Stimulated activated CD8-positive, alpha-beta memory T cell treated with anti-CD3 and anti-CD28 coated beads, Interleukin-2, amount 100 ng/mL, for 1 hour (primary cell): ENCODE measurements at places on chromosomes 16 and 17.

DNA sequence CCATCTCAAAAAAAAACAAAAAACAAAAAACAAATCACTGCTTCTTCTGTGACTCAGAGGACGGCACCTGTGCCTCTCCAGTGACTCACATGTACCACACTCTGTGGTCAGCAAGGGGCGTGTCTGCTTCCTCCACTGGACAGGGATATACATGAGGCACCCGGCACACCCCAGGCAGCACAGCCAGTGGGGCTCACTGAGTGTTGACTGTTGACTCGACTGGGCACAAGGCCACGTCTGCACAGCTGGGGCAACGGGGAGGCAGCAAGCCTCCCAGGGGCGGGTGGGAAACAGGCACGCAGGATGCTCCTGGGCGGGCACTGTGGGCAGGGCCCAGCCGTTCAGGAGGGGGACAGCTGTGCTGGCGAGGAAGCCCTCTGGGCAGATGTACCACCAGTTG, 64.1 kb downstream of the TIMM22 start:
- DNase-seq = no peak

DNA sequence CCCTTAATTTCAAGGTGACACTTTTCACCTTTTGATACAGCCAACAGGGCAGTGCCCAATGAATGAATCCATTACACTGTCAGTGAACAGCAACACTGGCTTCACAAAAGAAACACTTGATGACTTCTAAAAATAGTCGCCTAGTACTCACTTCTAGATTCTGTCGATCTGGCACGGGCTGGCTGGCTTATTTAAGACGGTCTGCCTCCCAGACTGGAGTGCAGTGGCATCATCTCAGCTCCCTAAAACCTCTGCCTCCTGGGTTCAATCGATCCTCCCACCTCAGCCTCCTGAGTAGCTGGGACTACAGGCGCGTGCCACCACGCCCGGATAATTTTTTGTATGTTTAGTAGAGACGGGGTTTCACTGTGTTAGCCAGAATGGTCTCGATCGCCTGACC, 1.9 kb downstream of the NDUFAB1 start:
- no peak for DNase-seq

- no peak for DNase-seq
Observed at GRCh38 chr17:56777859-56778258, 55.9 kb downstream of the C17orf67 start.

DNA sequence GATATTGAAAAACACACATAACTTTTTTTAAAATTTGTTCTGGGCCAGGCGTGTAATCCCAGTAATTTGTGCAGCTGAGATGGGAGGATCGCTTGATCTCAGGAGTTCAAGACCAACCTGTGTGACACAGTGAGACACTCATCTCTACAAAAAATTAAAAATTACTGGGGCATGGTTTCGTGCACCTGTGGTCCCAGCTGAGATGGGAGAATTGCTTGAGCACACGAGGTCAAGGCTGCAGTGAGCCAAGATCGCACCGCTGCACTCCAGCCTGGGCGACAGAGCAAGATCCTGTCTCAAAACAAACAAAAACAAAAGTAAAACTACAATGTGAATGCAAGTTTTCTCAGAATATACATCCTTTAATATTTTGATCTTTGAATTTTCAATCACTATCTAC, 15.1 kb downstream of the C16orf54 start:
- DNase-seq = no peak

DNA sequence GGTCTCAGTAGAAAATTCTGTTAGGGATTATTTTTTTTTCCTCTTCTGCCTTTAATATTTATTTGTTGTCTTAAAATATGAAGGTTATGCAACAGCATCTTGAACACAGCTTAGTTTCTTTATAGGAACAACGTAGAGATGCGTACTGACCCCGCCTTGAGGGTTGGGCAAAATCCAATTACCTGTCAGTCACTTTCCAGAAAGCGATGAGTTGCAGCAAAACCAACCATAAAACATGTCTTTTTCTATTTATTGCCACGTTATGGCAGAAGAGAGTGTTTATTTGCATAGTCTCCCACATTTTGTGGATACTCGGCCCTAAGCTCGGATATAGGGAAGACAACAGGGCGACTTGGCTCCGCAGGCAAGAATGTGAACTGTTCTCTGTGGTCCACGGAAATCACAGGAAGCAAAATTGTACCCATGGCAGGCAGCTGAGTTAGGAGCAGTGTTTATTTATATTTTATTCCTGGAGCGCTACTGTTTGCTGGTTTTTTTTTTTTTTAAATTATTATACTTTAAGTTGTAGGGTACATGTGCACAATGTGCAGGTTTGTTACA, 44.3 kb upstream of the CACNG5 start:
- DNase-seq = no peak

DNA sequence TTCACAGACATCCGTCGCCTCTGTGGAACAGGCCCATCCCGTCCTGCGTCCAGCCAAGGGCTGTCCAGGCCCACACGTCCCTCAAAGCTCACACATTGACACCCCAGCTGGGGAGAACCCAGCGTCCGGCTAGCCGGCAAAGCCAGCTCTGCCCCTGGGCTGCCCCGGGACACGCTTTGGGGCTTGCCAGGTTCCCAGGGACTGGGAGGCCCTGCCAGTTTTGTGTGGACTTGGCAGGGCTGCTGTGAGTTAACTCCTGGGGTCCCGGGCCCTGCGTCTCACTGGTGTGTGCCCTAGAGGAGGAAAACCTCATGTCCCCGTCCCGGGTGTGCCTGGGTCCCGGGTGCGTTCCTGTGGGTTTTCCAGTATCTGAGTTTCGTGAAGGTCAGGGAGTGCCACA, 6.3 kb downstream of the SOX8 start:
- DNase-seq = no peak

DNA sequence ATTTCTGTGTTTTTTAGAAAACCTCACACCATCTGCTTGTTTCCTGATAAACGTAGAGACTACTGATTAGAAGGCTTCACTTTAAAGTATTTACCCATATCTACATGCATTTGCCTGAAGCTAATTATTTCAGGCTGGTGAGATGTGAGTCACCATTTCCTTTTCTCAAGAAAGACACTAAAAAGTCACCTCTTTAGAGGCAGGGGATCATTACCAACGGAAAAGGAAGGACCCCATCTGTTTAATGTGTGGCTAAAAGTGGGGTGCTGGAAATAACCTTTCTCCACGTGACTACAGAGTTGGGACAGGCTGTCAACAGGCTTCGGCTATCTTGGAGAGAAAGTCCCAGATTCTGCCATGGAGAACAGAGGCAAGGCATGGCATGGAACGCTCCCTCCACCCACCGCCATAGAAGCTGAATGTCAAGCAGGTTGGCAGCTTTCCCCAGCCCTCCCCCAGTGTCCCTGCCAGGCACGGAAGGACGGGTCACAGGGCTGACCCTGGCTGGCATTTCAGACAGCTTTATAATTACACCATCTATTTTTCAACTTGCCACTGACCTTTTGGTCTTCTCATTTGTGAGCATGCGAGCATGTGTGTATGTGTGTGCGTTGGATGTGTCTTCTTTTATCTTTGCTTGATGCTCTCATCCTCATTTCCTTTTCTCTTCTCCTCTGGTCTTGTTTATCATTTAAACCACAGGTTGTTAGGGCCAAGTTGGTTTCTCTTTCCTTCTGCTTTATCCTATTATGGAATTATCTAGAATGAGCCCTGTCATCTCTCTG, 157.0 kb downstream of the CPPED1 start:
- no peak for DNase-seq

GRCh38 chr17:62933501-62934385, 32.3 kb upstream of the TANC2 start:
- no peak for DNase-seq

DNA sequence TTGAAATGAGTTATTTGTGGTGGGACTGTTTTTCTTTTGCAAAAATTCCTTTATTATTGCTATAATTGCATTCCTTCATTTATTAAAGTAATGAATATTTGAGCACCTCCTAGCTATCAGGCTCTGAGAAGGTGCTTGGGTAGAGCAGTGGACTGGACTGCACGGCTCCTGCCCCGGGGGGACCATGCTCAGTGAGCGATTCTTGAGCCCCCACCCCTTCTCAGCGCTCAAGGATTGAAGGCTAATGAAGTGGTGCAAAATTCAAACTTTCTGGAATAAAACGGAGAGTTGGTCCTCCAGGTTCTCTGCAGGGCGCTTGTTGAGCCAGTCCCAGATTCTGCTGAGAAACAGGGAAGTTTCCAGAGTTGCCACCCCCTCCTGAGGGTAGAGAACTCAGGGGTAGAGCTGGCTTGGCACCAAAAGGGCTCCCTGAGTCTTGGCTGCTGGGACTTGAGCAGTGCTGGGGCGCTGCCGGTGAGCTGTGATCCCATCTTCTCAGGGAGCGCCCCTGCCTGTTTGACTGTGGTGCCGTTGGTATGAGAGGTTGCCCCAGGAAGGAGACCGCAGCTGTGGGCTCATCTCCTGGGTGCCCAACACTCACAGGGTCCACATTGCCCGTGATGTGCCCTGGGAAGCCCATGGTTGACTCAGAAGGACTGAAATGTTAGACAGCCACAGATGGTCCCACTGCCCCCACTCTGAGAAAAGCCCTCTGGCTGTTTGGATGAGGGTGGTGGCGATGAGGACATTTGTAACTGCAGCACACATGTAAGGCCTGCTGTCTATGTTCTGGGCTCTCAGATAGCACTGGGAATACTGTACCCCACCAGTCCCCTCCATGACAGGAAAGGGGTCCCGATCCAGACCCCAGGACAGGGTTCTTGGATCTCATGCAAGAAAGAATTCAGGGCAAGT, 20.0 kb downstream of the KSR1 start:
- DNase-seq = no peak

- no peak for DNase-seq
Observed at GRCh38 chr17:31488264-31488981, 96.9 kb downstream of the RAB11FIP4 start.

DNA sequence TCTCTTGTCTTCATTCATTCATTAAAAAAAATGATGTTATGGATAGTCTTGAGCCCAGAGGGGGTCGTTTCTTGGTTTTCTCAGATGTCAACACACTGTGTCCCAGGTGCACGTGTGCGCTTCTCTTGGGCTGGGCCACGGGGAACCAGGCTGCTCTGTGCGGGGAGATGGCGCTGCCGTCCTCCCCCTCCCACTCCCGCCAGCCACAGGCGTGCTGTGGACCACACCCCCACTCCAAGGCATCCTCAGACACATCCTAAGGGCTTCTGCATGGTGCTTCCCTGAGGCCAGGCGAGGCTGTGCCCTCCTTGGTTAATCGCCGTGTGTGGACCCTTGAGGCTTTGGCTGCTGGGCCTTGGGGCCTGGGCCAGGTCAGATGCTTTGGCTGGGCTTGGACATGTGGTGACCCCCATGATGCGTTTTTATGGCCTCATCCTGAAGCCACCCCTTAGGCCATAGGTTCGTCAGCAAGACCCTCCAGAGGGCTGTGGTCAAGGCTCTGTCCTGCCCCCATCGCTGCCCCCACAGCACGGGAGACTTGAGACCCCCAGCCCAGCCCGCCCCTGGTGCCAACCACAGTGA, 245.7 kb upstream of the CIBAR2 start:
- DNase-seq = no peak

- no peak for DNase-seq
Observed at GRCh38 chr16:85948138-85948509, 49.2 kb downstream of the IRF8 start.

GRCh38 chr17:746181-746580, 5.9 kb downstream of the GEMIN4 start:
- no peak for DNase-seq

GRCh38 chr17:66000216-66000615, 191.7 kb downstream of the CEP112 start:
- no peak for DNase-seq

DNA sequence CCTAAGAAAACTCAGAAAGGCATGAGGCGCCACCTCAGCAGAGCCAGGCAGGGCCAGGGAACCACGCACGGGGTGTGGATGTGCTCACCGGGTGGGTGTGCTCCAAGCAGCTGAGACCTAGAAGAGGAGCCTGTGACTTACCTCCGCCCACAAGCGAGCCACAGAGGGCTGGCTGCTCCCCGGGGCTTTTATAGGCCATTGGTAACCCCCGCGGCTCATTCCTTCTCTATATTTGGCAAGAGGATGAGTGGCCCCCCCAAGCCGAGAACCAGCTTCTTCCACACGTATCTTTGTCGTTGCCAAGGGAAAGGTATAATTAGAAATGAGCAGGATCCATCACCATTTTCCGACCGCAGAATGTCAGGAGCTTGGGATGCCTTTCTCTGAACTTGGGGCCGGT, at the start of gene MYH3:
TSS of gene MYH3 (minus strand) at position 162 of the 400 bp plus-strand sequence. CDS start 2,245 bp downstream, outside the sequence.
- DNase-seq = no peak

DNA sequence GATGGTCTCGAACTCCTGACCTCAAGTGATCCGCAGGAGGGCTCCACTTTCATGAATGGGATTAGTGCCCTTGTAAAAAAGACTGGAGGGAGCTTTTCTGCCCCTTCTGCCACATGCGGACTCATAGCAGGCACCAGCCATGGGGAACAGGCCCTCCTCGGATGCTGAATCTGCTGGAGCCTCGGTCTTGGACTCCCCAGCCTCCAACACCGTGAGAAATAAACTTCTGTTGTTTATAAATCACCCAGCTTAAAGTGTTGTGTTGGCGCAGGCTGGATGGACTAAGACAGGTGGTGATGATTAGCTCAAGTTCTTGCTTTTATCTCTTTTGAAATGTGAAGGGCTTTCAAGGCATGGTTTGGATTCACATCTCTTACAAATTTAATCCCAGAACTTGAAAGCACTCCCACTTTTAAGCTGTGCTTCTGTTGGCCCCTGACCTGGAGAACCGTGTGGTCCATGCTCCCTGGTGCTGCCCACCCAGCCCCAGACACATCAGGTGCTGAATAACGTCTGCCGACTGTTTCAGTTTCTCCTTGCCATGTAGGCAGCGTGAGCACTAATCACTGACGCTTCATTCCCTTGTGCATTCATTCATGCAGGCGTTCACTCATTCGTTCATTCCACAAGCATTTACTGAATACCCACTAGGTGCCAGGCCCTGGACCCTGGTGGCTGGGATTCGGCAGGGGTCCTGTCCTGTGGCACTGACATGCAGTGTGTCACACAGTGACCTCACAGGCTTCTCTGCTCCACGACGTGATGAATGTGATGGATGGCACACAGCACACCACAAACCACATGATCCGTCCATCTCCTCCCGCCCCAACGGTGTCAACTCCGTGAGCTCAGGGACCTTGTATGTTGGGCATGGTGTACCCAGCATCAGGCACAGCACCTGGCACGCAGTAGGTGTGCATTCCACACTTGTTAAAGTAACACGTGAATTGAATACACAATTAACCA, 8.9 kb downstream of the CIBAR2 start:
- no peak for DNase-seq

GRCh38 chr16:84930298-84931106, 80.8 kb downstream of the ZDHHC7 start:
- no peak for DNase-seq

- DNase-seq = no peak
Observed at GRCh38 chr17:45092911-45093430, 31.9 kb downstream of the NMT1 start.

DNA sequence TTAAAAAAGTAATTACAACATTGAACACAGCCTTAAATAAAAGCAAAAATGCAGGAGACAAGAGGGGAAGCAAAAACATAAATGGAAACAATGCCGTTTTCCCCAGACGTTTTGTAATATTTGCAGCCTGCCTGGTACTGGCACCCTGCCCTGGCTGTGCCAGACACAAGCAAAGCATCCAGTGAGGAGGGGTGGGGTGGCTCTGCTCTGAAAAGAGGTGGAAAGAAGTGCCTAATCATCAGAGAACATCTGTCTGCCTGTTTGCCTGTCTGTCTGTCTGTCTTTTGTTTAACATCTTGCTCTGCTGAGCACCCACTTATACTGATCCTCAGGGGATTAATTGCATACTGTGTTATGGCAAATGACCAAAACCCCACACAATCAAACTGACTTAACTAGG, 62.7 kb downstream of the C16orf82 start:
- no peak for DNase-seq

- no peak for DNase-seq
Observed at GRCh38 chr16:10558746-10559641, 21.4 kb downstream of the EMP2 start.

GRCh38 chr16:26149364-26150190, 457.8 kb downstream of the HS3ST4 start:
- no peak for DNase-seq
